ENCODE measurements at places on chromosomes 5 and 9.

- no peak for DNase-seq
Measured at GRCh38 chr9:122004589-122004988, 88.5 kb downstream of the TTLL11 start.

DNA sequence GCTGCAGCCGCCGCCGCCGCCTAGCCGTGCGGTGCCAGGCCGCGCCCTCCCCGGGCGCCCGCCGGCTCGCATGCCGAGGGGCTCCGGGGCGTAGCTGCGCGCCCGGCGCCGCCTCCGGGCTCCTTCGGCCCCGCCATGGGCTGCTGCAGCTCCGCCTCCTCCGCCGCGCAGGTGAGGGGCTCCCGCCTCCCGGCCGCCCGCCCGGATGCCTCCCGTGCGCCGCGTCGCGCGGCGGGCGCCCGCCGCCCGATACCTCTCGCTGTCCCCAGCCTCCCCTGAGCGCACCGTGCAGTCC, 230 bp downstream of the SLC44A1 start:
- DNase-seq, result no peak

- DNase-seq, result no peak
Measured at GRCh38 chr9:118577121-118577520, 792.1 kb downstream of the BRINP1 start.

DNA sequence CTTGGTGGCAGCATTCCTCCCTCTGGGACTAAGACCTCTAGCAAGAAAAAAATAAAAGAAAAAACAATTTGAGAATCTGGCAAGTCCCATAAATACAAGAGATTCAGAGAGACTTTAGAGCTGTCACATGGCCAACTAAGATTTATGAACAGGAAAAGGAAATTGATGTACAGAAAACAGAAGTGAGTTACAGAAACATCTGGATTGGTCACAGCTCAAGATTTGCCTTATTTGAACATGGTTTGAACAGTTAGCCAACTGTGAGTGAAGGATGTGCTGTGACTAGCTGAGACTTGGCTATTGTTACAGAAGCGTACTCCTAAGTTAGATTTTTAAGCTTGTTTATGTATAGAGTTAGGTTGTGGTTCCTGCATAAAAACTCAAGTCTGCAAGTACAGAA, 340.2 kb downstream of the SLCO4C1 start:
- no peak for DNase-seq

DNA sequence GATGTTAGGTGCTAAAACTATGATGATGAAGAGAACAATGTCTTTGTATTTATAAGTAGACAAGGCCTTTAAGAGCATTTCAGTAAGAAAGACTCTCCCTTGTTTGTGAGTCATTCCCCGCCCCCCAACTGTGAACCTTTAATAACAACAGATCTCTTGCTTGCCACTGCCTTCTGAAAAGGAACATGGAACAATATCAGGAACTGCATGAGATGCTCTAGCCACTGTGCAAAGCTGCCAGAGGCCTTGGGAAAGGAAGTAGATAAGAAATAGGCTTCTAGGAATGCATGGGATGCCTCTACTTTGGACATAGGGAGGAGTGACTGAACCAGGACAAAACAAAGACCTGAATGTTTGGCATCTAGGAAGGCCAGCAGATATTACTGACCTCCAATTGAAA, 296.1 kb upstream of the MPDZ start:
- no peak for DNase-seq

- DNase-seq, result no peak
Measured at GRCh38 chr5:139134906-139135305, 63.3 kb downstream of the SIL1 start.

- no peak for DNase-seq
Measured at GRCh38 chr5:14270209-14270702, 127.1 kb downstream of the TRIO start.

DNA sequence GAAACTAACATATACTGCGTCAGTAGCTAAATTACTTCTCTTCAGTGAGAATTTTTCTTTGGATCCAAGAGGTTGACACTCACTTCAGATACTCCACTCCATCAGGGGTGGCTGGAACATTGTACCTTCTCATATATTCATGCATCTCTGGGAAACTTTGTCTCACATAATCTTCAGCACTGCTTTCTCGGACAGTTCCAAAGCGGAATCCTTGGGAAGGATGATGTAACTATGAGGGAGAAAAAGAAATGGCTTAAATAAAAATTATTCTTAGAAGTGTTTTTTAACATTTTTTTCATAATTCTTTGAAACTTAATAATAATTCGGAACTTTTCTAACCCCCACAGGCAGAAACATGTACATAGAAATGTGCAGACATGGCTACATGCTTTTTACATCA, 33.4 kb upstream of the PPP3R2 start:
- DNase-seq, result no peak

- DNase-seq, result no peak
Measured at GRCh38 chr9:93517331-93517730, 59.1 kb upstream of the PHF2 start.

GRCh38 chr5:411728-412127, 31.2 kb upstream of the EXOC3 start:
- no peak for DNase-seq

DNA sequence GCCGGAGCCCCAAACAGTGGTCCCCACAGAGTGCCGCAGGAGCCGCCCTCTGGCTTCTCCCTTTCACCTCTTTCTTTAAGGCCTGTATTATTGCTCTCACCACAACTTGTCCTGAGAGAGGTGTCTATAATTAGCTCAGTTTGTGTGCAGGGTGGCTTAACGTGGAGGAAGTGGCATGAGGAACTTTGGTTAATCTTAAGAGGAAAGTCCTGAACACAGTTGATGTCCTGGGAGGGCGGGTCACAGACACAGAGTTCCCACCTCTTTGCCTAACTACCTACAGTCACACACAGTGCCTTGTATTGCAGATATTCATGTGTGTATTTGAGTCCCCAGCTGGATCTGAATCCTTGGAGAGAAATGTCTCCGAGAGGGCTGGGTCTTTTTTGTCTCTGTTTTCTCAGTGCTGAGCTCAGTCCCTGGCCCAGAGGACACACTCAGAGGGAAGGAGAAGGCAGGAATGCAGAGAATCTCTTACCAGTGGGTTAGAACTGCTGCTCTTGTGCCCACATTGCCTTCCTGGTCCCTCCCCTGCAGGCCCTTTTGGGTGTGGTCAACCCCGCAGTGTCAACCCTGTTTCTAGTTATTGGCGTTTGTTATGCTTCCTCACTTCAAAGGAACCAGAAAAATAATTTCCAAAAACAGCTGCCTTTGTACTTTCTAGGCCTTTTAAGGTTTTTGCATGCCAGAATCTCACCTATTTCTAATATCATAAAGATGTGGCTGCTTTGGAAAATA, 392.5 kb downstream of the KDM4C start:
- DNase-seq, result no peak

DNA sequence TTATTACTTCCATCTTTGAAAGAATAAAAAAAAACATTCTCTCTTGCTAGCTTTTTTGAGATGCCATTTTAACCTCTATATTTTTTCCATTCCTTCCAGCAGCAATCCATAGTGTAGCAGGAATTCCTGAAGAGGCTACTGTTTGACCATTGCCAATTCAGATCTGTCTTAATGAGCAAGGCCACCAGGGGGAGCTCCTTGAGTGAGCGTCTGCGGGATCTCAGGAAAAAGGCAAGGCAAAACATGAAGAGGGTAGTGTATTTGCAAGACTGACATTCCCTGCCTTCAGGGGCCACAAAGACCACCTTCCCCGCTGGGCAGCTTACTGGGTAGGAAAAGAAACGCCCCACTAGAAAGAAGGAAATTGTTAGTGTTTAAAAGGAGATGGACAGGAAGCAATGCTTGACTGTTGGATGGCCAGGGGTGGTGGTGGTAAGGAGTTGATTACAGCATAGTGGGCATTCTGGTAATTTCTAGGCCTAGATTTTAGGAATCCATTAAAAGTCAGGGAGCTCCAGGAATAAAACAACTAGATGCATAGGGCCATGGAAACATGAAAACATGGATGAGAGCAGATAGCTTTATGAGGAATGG, 206.6 kb upstream of the HAPLN1 start:
- DNase-seq, result no peak

DNA sequence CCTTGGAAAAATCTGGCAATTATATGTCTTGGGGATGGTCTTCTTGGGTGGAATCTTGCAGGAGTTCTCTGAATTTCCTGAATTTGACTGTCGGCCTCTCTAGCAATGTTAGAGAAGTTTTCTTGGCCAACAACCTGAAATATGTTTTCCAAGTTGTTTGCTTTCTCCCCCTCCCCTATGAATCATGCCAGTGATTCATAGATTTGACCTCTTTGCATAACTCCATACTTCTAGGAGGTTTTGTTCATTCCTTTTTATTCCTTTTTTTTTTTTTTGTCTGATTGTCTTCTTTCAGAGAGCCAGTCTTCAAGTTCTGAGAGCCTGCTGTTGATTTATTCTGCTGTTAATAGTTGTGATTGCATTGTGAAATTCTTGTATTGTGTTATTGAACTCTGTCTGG, 56.7 kb upstream of the SLC44A1 start:
- DNase-seq, result no peak

- DNase-seq, result no peak
Measured at GRCh38 chr5:96350678-96351077, 82.4 kb downstream of the PCSK1 start.

DNA sequence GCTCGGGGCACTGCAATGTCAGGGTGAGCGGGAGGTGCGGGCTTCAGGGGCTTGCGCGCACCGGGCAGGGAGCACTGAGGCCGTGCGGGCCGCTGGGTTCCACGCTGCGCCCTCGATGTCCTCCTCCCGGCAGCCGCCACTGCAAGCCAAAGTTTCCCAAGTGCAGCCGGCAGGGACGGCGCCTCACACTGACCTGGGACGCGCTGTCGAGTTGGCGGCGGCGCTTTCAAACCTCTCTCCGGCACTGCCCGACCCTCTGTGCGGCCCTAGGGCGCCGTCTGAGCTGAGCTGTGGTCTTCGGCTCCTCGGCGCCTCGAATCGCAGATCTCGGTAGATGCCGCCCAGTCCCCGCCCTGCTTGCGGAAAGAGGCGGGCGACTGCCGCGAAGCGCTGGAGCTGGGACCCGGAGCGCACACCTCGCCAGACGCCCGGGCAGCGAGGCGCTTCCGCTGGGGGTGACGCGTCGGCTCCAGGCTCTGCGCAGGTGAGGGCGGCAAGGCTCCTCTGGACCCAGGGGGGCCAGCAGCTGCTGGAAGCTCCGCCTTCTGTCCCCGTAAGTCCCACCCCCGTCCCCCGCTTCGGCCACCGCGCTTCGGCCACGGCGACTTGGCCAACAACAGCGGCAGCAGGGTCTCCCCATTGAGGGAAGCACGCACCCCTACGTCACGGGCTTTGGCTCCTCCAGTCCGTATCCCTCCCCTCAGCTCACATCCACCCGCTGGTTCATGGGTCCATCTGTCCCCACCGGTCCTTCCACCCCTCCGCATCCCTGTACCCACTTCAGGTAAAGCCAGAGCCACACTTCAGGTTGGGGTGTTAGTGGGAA, at the start of gene ANKRD34B:
Gene ANKRD34B (minus strand): TSS at position 320 of the 826 bp plus-strand sequence. CDS start 10,261 bp downstream, outside the sequence.
- no peak for DNase-seq

DNA sequence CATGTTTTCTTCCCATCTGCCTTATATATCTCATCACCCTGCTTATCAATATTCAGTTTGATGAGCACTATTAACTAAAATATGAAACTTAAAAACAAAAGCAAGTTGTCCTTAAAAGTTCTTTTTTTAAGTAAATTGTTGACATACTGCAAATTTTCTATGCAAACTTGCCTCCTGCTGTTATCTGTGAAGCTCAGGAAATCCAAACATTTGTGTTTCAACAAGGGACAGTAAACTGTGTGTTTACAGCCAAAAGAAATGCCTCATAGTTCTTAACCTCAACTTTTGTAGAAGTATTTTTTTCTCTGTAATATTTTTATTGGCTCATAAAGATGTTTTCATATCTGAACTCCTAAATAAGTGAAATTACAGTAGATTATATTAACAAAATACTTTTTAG, 7.7 kb upstream of the TTC23L start:
- no peak for DNase-seq

GRCh38 chr5:136722581-136722980, 357.2 kb upstream of the TRPC7 start:
- no peak for DNase-seq

DNA sequence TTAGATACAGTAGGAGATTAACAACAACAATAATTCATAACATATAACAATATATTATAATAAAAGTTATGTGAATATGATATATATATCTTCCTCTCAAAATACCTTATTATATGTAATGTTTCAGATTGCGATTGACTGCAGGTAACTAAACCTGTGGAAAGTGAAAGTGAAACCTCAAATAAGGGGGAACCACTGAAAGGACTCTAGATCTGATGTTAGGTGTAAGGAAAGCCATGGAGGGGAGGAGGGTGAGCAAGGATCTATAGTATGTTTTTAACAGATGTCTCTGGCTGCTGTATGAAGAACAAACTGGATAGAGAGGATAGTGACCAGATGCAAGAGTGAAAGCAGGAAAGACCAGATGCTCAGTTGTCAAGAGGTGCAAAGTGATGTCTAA, 5.8 kb upstream of the FSTL4 start:
- DNase-seq, result no peak

- no peak for DNase-seq
Measured at GRCh38 chr5:62581836-62582597, 3.4 kb downstream of the LRRC70 start.

DNA sequence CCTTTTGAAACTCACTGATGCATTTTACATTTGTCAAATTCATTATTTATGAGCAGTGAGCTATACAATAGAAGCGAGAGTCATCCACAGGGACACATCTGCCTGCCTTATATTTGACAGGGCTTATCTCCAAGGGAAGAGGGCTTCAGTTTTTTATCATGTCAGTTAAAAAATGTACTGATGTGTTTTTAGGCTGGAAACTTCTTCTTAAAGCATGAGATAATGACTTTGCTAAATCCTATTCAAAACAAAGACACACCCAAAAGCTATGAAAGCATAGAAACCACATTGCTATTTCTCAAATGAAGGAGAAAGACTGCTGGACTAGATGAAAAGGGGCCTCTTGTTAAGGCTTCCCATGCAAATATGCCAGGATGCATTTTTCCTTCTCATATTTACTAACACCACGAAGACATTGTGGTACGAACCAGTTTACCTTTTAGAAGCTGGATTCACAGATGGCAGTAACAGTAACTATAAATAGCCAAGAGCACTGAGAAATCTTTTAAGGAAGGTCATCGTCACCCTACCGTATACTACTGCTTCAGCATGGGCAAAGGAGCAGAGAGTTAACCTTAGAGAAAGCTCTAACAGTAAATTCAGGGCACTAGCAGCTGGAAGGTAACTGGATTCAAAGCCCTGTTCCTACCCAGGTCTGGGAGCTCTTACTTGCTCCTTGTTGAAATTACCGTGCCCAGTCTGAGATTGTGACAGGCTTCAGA, 86.3 kb upstream of the IFNK start:
- DNase-seq, result no peak

DNA sequence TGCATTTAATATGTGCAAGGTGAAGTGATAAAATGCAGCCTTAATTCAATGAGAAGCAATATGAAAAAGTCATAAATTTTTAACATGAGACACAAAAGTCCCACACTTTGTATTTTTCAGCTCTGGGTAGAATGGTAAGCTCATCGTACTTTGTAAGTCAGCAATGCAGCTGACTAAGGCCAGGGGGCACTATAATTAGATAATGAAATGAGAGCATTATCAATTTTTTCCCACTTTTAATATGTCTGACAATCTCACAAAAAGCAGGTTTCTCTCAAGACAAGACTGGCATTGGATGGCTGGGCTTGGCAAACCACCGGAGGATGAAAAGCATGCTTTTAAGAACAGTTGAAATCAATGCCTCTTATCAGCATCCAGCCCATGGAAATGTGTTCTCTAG, 162.8 kb downstream of the FAM174A start:
- DNase-seq, result no peak

Data from stimulated activated CD8-positive, alpha-beta memory T cell treated with anti-CD3 and anti-CD28 coated beads, Interleukin-7, amount 100 ng/mL, for 1 hour (primary cell).